ENCODE measurements at places on chromosomes 4 and X.
A peak's percentile ranks its signal among the peaks of the same experiment; 100 is the strongest.

DNA sequence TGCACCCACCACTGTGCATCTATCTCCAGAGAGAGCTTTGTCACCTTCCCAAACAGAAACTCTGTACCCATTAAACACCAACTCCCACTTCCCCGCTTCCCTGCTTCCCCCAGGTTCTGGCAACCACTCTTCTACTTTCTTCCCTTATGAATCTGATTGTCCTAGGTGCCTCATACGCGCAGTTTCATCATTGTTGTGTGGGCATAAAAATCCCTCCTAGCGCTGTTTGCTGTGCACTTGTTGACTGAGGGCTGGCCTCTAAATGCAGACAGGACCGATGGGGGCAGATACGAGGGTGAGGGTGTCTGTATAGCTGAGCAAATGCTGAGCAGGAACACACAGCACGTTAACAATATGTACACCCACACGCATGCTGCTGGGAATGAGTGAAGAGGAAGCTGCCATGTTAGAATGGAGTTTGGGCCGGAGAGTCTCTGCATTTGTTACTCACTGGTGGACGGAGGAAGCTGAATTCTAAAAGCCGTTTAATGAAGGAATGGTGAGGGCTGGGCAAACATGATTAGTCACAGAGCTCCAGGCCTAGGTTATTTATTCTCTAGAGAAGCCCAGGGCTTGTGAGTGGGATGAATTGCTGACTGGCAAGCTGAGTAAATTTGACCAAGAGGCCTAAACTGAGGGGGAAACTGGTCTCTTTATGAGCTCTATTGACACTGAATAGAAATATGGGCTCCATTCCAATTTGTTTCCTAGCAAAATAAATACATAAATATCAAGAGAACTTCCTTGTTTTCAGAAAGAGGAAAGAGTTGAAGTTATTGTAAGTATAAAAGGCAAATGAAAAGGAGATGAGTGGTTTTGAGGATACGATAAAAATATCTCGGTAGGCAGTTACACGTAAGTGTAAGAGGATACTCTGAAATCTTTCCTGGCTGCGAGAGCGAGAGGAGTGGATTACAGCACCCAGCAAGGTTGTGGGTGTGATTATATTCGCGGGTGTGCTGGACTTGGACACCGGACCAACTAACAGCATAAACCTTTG lies 95.9 kb upstream of the RPS6KA3 start:
- ATAC-seq, result peak; percentile 41

DNA sequence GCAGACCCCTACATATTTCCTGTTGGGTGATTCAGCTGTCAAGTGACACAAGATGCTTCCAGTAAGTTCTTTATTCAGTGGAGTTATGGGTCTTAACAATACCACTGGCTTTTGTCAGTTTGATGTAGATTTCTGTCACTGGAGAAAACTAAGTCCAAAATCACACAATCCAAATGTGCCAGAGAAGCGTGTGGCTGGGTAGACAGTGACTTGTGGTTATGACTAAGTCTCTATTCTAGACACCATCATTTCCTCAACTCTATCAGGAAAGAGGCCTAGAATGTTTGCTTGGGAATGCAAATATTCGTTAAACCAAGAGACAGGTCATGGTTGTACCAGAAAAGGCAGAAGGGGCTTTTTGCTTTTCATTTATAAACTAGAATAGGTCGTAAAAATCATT lies 54.4 kb upstream of the HS3ST1 start:
- no peak for ATAC-seq

DNA sequence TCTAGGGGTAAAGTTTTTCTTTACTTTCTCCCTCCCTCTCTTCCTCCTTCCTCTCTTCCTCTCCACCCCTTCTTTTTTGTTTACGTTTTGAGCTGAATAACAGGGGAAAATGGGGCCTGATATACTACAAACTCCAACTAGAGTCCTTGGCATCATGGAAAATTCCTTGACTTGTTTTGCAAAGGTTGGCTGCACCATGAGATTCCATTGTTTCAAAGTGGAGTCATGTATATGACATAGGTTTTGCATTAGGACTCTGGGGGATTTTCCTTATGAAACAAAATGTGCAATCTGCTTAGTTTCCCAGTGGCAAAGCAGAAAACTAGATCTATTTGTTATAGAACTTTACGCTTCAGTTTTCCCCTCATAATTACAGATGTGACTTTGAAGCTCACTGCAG lies 233.5 kb upstream of the PGRMC2 start:
- ATAC-seq, result no peak

GRCh38 chr4:162586266-162586665 lies 422.5 kb upstream of the FSTL5 start:
- no peak for ATAC-seq

DNA sequence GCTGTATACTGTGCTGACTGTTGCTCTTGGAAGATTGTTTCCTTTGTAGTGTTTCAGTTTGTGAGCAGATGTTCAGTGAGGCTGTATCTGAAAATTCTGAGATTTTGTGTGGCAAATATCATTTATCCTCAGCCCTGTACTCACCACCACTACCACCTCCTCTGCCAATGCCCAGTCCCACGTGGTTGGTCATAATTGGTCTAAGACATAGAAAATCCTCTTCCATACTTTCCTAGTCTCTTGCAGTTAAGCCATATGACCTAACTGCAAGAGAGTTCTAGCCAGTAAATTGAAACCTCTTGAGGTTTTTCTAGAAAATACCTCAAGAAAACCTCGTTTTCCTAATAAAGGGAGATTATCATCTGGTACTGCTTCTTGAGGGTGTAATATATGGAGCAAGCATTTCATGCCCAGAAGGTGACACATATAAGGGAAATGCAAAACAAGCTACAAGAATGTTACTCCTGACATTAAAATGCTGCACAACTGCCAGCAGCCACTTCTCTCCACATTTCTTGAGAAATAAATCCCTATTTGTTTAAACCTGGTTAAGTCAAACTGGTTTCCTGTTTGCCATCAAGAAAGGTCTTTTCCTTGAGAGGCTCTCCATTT lies 32.8 kb downstream of the ABCE1 start:
- peak; percentile 85 for ATAC-seq

GRCh38 chr4:99024481-99025275 lies 29.2 kb downstream of the METAP1 start:
- 0 out of 3 replicates have a peak, but pooled peaks have one; percentile 27 for ATAC-seq

GRCh38 chr4:163344147-163345125 lies 744 bp downstream of the NPY5R start:
- peak; percentile 62 for ATAC-seq

- peak; percentile 6 for ATAC-seq
Observed at GRCh38 chrX:118496763-118497079, 1.1 kb downstream of the DOCK11 start.

DNA sequence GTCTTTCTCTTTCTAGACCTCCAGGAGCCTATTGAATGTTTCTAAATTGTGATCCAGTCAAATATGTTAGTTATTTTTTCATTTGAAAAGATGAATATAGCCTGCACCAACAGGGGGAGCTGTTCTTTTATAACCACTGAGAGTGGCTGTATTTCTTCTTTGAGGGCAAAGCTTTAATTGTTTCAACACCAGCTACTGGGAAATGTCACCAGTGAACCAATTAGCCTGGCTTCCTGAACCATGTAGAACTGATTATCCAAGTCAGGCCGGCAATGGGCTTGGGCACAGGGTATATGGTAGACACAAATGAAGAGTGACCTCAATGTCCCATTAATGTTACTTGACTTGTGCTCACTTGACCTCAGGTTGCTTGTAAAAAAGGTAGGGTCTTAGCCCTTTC lies 4.8 kb upstream of the DAPP1 start:
- ATAC-seq, result no peak

GRCh38 chr4:88158038-88158488 lies 376 bp downstream of the ABCG2 start:
- ATAC-seq, result peak; percentile 59

GRCh38 chrX:30973784-30974427 lies 84.9 kb upstream of the TAB3 start:
- no peak for ATAC-seq

GRCh38 chr4:142262956-142263355 lies 583.1 kb downstream of the INPP4B start:
- no peak for ATAC-seq

- ATAC-seq, result no peak
Observed at GRCh38 chr4:115110191-115111181, 2.9 kb downstream of the NDST4 start.

GRCh38 chr4:16120720-16121119 lies 36.9 kb upstream of the PROM1 start:
- peak; percentile 66 for ATAC-seq

GRCh38 chr4:103415801-103416200 lies 217.7 kb upstream of the CENPE start:
- ATAC-seq, result no peak

DNA sequence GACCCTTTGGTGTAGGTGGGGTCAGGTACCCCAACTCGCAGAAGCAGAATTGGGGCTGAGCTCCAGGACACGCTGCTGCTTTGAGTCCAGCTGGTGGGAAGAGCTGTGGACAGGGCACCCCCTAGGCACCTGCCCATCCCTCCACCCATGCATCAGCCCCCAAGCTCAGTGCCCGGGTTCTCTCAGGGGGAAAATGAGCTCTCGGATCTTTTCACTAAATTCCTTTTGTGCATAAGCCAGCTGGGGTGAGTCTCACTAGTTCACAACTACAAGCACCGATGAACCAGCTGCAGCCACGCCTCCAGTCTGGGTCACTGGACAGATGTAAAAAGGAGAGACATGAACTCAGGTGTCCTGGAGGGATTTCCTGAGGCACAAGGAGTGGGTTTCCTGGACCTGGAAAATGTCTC lies 286.8 kb downstream of the CRLF2 start:
- no peak for ATAC-seq

DNA sequence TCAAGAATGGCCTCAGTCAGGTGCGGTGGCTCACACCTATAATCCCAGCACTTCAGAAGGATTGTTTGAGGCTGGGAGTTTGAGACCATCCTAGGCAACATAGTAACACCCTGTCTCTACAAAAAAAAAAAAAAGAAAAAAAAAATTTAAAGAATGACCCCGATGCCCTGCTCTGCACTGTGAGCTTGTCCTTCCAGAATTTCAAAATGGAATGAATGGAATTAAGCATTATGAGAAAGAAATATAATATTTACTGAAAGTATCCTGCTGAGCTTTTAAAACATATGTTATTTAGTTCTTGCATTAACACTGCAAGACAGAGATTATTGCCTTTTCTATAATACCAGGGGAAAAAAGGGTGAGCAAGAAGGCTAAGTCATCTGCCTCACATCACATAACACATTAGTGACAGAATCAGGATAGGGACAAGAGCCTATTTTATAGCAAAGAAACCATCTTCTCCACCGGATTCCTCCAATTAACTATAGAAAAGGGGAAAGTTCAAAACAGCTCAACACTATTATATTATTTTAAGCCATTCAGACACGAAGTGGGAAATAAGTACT lies 41.9 kb upstream of the GAB1 start:
- ATAC-seq, result peak; percentile 75

DNA sequence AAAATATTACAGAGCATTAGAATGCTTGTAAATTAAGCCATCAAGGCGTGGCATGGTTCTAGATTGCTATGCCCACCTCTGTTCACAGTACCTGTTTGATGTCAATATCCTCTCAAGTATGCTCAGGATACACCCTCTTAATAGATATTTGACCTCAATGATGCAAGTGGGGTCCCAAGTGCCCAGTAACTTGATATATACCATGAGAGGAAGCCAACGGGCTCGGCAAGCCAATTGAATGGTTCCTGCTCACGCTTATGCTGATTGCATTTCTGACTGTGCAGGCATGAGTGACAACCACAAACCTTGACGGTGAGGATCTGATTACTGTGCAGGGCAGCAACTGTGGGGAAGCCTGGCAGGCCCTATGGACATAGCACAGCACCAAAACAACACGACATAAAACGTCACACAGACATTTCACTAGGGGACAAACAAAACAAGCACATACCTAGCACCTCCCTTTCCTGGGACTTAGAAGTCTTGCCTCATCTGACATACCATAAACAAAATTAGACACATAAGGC lies 179.1 kb upstream of the ETNPPL start:
- ATAC-seq, result no peak

DNA sequence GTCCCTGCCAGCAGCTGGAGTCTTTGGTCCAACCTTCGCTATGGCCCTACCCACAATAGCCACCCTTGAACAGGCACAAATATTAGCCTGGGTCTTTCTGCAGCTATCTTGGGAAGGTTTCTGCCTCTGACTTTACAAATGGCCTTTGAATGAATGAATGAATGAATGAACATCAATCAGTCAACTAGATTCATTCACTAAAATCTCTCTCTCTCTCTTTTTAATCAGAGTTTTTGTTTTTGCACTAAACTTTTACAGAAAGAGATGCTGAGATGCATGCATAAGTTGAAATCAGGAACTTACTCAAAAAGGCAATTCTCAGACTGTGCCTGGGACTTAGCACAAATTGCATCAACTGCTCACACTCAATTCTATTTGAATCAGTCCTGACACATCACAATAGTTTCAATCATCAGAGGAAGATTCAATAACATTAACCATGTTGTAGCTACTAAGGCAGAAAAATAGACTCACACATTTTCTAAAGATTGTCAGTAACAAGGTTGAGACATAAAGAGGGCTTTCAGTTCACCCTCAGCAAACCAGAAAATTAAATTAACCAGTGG lies 55.0 kb downstream of the ANXA3 start:
- ATAC-seq, result no peak

All from SK-N-SH treated with all-trans-retinoic acid at 6 μM for 48 hours (cell line).